ENCODE measurements at places on chromosomes 5 and 9.

GRCh38 chr9:6764950-6765349 is 7.2 kb downstream of the KDM4C start:
- DNase-seq = no peak

DNA sequence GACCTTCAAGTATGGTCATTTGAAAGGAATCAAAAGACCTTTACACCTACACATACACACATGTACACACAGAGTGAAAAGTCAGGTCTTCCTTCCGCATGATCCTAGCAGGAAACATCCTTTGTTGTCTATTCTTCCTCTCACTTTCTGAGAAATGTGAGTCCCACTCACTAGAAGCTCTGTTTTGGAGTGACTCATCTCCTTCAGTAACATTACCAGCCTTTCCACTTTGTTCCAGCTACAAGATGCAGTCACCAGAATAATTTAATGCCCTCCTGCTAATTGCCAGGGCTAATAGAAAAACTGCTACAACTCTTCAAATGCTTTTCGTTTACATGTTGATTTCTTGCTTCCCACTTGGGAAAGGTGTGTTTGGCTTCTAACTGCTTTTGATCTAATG is 417.3 kb downstream of the RASEF start:
- DNase-seq = no peak

DNA sequence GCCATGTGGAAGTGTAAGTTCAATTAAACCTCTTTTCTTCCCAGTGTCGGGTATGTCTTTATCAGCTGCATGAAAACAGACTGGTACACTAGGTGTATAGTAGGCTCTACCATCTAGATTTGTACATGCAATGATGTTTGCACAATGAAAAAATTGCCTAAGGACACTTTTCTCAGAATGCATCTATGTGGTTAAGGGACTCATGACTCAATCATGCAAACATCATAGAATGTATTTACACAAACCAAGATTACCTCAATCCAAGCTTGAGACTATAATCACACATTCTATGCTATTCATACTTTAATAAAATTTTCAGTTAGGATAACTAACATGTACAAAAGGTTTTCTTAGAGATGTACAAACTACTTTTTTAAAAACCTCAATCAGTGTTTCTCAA is 1164.5 kb downstream of the CDH12 start:
- no peak for DNase-seq

- no peak for DNase-seq
Observed at GRCh38 chr9:72424131-72424530, 59.1 kb upstream of the ZFAND5 start.

DNA sequence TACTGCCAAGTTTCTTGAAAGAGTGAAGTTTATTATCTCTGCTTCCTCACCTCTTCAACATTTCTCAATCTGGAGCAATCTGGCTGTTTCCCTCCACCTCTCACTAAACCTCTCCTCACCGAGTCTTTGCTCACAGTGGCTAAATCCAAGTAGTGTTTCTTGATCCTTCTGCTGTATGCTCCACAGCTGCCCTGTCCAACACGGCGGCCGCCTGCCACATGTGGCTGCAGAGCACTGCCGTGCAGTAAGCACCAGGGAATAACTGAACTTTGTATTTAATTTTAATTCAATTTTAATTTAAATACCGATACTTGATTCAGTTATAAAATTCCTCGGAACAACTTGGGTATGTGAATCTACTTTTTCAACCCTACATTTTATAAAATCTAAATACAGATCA is 80.2 kb downstream of the FANCC start:
- DNase-seq = no peak

- DNase-seq = no peak
Observed at GRCh38 chr9:8088477-8088876, 288.9 kb upstream of the DMAC1 start.

GRCh38 chr9:135957431-135957830 is 3.7 kb downstream of the UBAC1 start:
- DNase-seq = no peak

DNA sequence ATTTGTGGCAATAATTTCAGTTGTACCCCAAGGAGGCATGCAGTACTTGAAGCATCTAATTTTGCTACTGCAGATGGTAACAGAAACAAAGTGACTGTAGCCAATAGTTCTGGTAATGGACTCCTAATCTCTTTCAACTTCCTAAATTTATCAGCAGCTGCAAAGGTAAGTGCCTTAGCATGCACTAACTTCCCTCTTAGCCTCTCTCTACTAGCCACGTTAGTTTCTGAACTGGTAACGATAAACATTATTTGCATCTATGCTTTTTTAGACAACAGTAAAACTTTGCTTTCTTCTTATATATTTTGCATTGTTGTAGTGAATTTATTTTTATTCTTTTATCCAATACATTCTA is 6.2 kb upstream of the CKS2 start:
- DNase-seq = no peak

DNA sequence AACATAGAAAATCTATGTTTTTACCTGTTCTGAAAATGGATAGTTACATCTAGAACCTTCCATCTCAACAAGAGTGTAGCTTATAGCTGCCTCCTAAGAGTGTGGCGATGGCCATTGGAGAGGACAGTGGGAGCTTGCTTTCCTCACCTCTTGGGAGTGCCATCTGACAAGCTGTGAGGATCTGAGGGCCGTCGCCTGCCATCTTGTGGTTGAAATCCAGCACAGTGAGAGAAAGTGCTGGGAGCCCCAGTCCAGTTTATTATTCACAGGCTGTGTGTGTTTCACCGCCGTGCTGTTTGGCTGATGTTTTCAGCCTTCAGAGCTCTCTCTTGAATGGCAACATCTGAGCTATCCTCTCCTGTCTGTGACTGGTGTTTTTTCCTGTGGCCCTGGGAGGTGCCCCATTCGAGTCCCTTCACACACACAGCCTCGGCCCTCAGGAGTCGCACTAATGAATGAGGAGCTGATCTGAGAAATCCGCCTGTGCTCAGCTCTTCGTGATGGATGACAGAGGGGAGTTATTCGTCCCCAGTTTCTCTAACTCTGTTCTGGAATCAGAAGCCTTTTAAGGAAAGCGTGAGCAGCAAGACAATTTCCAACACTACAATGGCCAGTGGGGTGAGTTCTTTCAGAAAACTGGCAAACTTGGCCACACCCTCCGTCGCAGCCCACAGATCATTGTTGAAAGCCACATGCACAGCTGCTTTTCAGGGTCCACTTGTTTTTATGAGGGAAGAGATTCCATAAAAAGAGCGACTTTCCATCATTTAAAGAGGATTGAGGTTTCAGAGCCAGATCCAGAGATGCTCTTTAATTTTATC is 170.3 kb downstream of the PDZD2 start:
- DNase-seq = peak; percentile 22

GRCh38 chr9:38387066-38387465 is 5.4 kb upstream of the ALDH1B1 start:
- no peak for DNase-seq

GRCh38 chr9:69955536-69956355 is 87.9 kb upstream of the MAMDC2 start:
- no peak for DNase-seq

- DNase-seq = no peak
Observed at GRCh38 chr5:5700549-5700948, 278.1 kb downstream of the ICE1 start.

- no peak for DNase-seq
Observed at GRCh38 chr5:9514968-9515367, 30.9 kb downstream of the SEMA5A start.

DNA sequence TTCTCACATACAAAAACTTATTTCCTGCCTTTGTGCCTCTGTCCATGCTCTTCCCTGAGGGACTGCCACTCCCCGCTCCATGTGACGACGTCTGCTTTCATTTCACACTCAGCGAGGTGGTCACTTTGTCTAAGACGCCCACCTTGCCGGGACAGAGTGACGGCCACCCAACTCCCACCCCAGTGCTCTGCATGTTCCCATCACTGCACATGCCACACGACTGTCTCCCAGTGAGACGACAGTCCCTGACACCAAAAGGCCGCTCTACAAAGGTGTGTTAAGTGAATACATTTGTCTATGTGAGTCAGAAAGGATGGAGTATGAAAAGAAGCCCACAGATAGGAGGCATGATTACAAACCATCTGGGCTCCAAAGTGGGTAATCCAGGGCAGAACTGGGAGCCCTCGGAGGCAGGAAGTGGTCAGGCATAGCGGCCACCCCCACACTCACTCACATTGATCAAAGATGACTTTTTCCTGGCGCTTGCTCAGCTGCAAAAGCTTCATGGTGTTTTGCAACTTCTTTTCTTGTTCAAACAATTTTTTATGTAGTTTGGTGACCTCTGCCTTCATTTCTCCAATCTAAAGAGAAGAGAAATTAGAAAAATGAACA is 185.8 kb downstream of the CDK5RAP2 start:
- no peak for DNase-seq

- peak; percentile 45 for DNase-seq
Observed at GRCh38 chr9:121353241-121354061, 16.6 kb downstream of the STOM start.

GRCh38 chr5:134188092-134188491 is 11.3 kb upstream of the SKP1 start:
- DNase-seq = no peak

- no peak for DNase-seq
Observed at GRCh38 chr5:39176759-39177630, 42.4 kb downstream of the FYB1 start.

GRCh38 chr5:135862086-135862485 is 27.6 kb downstream of the SLC25A48 start:
- DNase-seq = no peak

DNA sequence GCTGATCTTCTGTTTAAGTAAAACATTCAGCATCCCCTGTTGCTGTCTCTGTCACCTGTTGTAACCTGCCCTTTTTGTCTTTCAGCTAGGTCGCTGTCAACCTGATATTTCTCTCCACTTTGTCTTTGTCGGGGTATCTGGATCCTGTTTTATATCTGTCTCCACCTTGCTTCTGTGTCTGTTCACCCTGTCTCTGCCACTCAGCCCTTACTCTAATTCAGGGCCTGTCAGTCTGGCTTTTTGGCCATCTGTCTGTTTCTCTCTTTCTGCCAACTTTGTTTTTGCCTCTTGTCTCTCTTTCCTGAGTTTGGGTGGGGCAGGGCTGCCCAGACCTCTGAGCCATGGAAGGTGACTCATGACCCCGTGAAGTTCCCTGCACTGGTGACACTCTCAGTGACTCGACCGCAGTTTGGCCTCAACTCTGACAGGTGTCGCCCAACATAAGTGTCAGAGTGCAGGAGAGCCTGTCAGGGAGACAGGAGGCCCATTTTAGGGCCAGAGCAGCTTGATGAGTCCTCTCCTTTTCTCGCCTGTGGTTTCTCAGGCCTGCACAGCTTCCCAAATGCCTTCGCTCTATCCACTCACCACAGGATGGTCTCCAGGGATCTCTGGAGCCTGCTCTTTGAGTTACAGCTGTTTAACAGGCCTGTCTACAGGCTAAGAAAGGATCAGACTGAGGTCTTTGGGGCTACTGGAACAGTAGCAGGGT is 868 bp downstream of the ZBTB43 start:
- peak; percentile 33 for DNase-seq

DNA sequence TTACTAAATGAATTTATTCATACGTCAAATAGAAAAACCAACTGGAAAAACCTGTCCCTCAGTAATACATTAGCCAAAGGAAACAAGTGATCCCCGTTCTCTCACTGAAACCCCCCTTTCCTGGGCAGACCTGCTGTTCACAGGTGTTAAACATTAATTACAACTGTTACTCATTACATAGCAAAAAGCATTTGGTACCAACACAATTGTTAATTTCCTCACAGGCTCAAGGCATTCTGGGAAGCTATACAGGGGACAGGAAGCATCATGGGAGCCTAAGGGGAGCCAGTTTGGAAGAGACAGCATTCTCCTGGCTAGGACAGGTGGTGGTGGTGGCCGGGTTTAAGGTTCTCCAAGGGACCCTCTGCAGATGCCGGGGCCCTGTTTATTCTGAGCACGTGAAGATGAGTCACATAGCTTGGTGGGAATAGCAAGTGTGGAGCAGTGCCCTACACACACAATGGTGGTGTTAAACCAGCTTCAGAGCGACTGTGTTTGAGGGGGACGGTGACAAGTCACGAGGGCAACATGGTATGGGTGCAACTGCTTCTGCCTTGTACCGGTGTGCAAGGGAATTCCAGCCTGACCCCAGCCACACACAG is 62.6 kb upstream of the SLC25A51 start:
- DNase-seq = peak; percentile 36

- DNase-seq = no peak
Observed at GRCh38 chr5:7391215-7391614, 4.7 kb upstream of the ADCY2 start.

- DNase-seq = peak; percentile 65
Observed at GRCh38 chr9:111661150-111661801, at the start of gene GNG10. Gene GNG10, plus strand, starts transcription at chr9:111661605. Its CDS starts 30 bp downstream, at chr9:111661635.
